ENCODE measurements at places on chromosomes 2 and 18.

DNA sequence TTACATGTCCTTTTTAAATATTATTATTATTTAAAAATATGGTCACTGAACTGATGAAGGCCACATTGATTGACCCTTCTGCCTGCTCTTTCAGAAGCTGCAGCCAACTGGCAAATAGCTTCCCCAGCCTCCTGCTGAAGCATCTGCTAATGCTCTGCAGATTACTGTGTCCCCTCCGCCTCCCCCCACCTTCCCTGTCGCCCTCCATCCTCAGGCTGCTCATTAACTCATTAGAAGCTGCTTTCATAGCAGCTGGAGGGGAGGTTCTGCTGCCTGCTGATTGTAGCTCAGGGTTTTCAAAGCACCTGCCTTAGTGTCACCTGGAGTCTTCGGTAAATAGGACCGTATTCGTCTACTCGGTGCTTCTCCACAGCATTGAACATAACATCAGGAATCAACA is 24.8 kb upstream of the LMAN1 start:
- no peak for DNase-seq

DNA sequence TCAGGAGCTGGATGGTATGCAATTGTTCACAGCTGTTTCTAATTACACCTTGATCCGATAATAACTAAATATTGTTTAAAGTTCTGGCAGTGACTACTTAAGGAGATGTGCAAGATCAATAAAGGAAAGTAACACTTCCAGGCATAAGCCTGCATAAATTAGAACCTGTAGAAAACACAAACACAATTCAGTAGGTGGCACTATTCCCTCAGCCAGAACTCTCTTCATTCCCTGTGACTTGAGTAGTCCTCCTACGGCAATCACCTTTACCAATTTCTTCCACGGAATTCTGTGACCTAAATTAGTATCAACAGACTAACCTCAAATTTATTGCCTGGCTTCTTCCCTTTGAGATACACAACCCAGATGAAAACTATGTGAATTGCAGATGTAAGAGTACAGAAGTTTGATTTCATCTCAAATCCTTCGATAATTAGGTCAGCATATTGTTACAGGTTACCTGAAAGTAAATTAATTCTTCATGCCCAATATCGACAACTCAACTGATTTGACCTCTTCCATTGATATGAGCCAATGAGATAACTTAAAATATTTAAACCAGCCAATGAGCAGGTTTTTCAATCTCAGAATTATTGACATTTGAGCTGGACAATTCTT is 137.8 kb downstream of the PID1 start:
- DNase-seq: no peak

DNA sequence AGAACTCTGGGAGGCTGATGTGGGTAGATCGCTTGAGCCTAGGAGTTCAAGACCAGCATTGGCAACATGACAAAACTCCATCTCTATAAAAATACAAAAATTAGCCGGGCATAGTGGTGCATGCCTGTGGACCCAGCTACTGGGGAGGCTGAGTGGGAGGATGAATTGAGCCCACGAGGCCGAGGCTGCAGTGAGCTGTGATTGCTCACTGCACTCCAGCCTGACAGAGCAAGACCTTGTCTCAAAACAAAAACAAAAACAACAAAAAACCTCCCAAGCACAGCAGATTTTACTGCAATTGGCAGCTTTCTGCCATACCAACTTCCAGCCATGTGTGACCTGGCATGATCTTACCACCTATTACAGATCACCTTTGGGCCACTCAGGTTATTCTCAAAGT is 57.7 kb upstream of the LRPPRC start:
- DNase-seq: no peak

- DNase-seq: peak; percentile 70
Observed at GRCh38 chr2:94986392-94986963, 39.0 kb upstream of the MAL start.

DNA sequence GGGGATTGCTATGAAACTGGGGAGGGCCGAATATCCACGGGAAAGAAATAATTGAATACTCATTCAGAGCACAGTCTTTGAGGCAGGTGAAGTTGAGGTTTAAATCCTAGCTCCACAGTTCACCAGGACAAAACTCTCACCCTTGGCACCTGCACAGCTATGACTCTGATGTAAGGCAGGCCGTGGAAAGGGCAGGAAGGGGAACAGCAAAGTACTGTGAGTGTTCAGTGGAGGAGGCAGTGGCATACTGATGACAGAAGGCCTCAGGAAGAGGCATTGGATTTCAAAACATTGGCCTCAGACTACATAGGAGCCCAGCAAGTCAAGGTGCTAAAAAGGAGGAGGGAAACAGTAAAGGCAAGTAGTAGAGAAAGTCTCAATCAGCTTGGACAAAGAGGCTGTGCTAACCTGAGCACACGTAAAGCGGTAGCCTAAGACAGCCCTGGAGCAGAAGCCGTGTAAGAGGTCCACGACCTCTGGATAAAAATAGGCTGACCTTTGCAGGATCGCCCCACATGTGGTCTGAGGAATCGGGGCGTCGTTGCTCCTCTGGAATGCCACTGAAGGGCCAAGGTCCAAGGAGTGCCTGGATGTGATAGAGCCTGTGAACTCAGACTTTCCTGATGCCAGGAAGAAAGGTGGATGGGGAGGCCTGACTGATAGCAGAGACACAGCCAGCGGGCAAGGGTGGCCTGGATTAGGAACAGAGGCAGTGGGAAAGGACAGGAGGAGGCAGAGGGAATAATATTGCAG is 243.6 kb downstream of the PID1 start:
- no peak for DNase-seq

- DNase-seq: no peak
Observed at GRCh38 chr2:137800386-137800785, 163.9 kb upstream of the HNMT start.

GRCh38 chr18:12121175-12122042 is 27.8 kb downstream of the ANKRD62 start:
- no peak for DNase-seq
